Colonic mucosa (tissue), 4 donors: ENCODE measurements at places on chromosomes 5 and 9. TPM values are rescaled to one million over a fixed set of nuclear protein-coding genes. Genes with fewer than 3 reads are reported as not detected.

The GRXCR2 gene
- total RNA-seq, result not detected

GRCh38 chr9:95261890-95262289 is 55.6 kb downstream of the FANCC start:
- DNase-seq, result no peak

The GPX8 gene
- total RNA-seq, result 7.1 TPM

The TPPP gene
- 1.7 TPM for total RNA-seq

The ANKRD34B gene
- not detected for total RNA-seq

GRCh38 chr9:3662671-3663070 is 136.9 kb upstream of the RFX3 start:
- DNase-seq, result no peak
